ENCODE measurements at places on chromosomes 1 and 21.

GRCh38 chr1:20184997-20185833, 681 bp upstream of the UBXN10 start:
- DNase-seq: peak; percentile 33

DNA sequence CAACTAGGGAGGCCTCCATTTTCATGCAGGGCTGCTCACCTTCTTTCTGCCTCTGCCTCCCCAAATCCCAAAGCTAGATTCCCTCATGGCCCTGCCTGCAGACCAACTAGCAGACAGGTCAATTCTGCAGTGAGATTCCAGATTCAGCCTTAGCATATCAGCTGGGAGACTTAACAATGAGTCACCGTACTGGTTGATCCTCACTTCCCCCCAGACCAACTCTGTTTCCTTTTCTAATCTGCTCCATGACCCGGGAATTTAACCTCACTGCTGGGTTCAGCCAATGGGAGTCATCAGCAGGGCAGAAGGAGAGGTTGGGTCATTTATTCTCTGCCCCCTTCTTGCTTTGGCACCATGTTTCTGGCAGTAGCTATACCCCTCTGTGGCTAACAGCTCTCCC, 140.6 kb upstream of the GRIK3 start:
- no peak for DNase-seq

DNA sequence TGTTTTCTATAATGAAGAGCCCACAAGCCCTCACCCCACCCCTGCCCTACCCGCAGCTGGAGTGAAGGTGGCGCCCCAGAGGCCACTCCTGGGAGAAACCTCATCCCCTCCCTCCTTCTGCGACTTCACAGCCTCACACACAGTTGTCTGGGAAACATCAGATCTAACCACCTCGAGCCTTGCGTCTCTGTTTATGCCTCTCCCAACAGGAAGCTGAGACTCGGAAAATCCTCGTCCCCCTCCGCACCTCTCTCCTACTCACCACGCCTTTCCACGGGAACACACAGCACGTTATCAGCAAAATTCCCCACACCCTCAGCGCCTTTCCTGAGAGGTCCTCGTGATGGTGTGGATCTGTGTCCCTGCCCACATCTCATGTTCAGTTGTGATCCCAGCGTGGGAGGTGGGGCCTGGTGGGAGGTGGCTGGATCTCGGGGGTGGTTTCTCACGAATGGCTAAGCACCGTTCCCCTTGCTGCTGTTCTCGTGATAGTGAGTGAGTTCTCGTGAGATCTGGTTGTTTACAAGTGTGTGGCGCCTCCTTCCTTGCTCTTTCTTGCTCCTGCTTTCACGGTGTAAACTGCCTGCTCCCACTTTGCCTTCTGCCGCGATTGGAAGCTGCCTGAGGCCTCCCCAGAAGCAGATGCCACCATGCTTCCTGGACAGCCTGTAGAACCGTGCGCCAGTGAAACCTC, 190.6 kb downstream of the KIF26B start:
- DNase-seq: no peak

DNA sequence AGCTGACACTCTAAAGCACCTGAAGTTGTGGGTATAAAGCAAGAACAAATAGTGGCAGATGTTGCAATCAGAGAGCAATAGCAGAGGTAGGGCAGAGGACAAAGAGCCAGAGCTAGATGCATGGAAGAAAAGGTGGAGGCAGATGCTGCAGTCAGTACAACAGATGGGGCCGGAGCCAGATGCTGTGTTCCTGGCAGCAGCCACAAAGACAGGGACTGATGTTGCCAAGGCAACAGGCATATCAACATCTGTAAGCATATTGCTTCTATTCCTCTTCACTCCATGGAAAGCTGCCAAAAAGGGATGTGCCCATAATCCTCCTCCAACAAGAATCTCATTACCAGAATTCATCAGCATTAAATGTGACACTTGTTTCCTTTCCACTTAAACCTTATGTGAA, 108.0 kb downstream of the TNNI3K start:
- no peak for DNase-seq

GRCh38 chr1:147534386-147534785, 6.9 kb upstream of the BCL9 start:
- DNase-seq: no peak

DNA sequence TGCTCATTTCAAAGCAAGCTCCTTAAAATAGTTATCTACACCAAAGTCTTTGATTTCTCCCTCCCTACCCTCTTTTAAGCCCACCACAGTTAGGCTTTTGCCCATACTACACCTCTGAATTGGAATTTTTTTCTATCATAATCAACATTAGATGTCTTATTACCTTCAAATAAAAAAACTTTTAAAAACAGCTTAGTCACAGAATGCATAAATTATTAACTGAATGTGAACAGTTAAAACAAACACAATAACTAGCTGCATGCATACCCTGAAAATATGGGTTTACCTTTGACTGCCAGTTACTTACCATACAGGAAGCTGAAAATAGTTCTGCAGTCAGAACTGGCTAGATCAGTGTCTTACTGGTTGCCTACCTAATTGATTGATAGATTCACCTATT, 210.9 kb downstream of the TGFB2 start:
- DNase-seq: no peak

- DNase-seq: no peak
Measured at GRCh38 chr1:230922620-230923019, 54.3 kb upstream of the C1orf198 start.

GRCh38 chr1:89901957-89902669, 81.3 kb downstream of the LRRC8D start:
- no peak for DNase-seq

DNA sequence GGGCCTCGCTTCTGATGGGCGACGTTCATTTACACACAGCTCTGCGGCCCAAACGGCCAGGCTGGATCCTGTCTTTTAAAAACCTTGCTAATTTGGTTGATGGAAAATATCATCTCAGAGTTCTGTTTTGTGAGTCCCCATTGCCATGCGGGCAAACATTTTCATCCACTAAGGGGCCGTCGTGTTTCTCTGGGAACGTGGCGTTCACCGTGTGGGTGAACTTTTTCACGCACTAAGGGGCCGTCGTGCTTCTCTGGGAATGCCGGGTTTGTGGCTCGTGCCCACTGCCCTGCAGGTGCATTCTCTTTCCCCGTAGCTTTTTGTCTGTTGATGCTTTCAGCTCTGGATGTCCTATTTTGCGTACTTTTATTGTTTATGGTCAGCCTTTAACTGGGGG, 6.8 kb downstream of the COL18A1 start:
- no peak for DNase-seq

DNA sequence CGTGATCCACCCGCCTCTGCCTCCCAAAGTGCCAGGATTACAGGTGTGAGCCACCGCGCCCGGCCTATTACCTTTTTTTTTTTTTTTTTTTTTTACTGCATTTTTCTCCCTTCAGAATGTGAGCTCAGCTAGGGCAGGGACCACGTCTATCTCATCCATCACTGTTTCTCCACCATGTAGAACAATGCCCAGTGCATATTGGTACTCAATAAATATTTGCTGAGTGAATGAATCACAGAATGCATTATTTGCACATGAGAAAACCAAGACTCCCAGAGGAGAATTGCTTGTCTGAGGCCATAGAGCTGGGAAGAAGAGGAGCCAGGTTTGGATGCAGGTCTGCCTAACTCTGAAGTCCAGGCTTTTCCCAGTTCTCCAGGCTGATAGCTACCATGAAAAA, 8.2 kb upstream of the SLC9A1 start:
- DNase-seq: no peak

- no peak for DNase-seq
Measured at GRCh38 chr1:245721488-245721887, 566.7 kb downstream of the KIF26B start.

GRCh38 chr1:49626472-49626871, 397.3 kb downstream of the AGBL4 start:
- DNase-seq: no peak

DNA sequence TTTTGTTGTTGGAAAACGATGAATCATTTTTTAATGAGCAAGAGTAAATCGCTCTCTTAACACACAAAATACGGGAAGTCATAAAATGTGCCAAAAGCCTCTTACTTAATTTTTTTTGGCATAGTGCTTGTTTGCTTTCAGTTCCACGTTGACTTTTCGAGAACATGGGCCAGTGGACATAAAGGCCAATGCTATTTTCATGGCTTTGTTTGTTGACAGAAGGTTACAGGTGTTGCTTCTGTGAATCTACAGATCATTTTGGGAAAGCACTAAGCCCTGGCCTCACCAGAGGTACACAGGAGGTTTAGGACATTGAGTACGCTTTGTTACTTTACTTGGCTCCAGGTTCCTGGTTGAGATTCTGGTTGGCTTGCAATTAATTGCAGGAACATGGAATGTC, 199.4 kb upstream of the HMCN1 start:
- DNase-seq: no peak

DNA sequence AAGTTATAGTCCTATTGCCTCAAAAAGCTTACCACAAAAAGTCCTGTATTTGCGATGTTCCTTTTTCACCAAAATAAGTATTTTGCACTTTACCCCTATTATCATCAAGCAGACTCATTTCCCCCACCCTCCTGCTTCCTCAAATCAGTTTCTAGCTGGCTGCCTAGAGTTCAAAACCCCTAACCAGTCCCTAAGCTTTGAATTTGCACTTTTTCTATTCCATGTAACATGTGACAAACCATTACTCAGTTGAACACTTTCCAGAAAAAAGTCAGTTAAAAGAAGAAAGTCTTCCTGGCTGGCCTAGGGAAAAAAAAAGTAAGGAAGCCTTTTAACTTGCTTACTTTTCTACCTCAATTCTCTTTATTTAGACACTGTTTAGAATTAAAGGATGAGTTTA, 8.2 kb downstream of the CEP170 start:
- no peak for DNase-seq

DNA sequence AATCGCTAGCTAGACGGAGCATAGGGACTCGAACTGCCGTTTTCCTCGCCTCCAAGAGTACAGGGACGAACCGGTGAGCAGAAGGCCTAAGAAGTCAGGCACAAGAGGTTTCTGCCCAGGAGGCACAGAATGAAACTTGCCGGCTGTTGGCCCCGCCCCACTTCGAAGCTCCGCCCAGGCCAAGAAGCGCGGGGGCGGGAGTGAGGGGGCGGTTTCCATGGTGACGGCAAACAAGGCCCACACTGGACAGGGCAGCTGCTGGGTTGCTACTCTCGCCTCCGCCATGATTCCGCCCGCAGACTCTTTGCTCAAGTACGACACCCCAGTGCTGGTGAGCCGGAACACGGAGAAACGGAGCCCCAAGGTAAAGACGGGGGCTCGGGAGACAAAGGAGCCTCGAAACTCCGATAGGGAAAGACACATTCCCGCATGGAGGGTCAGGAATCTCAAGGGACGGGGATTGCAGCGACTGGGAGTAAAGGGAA, at the start of gene DNALI1:
TSS of gene DNALI1 (plus strand) at position 229 of the 485 bp plus-strand sequence. CDS start at position 284, 55 bp downstream.
- DNase-seq: no peak
